ENCODE measurements at places on chromosomes 2 and 18.
A peak's percentile ranks its signal among the peaks of the same experiment; 100 is the strongest.

DNA sequence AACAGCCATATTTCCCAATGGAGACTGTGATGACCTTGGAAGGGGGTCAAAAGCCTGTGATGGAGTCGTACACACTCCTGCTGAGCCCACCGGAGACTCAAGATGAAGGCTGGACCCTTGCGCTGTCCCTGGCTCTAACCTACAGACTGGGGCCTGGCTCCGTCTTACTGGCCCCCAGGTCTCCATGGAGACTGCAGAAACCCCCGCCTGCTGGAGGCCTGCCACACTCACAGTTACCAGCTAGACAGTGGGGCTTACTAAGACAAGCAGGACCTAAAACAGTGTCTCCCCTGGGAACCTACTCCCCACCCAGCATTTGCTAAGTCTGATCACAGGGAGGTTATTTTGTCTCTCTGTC, 9.6 kb downstream of the C2orf72 start:
- no peak for DNase-seq
- H3K36me3 ChIP-seq, result no peaks in the 10 kb centered on the region
- H3K27me3 ChIP-seq, result no peaks in the 10 kb centered on the region
- H3K4me3 ChIP-seq, result no peak overlapping the region
- no peaks in the 10 kb centered on the region for H3K4me1 ChIP-seq

DNA sequence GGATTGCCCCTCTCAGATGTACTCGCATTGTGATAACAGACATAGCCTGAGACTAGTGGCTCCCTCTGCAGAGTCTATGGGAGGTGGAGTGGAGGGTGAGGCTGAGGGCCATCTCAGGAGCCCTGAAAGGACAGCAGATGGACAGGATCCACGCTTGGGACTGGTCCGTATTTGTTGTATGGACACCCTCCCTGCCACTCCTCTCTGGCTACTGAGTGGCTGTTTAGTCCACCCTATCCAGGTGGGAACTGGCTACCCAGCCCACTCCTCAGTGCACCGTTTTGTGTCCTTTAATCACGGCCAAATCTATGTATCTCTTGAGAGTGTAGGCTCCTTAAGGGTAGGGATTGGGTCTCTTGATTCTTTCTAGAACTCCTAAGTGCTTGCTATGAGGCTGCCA, 4.5 kb upstream of the GLI2 start:
- H3K36me3 ChIP-seq, result no peaks in the 10 kb centered on the region
- H3K4me1 ChIP-seq, result peaks cover 10% of the 10 kb centered on the region
- no peak overlapping the region for H3K4me3 ChIP-seq
- DNase-seq, result no peak
- H3K27me3 ChIP-seq, result no peaks in the 10 kb centered on the region

DNA sequence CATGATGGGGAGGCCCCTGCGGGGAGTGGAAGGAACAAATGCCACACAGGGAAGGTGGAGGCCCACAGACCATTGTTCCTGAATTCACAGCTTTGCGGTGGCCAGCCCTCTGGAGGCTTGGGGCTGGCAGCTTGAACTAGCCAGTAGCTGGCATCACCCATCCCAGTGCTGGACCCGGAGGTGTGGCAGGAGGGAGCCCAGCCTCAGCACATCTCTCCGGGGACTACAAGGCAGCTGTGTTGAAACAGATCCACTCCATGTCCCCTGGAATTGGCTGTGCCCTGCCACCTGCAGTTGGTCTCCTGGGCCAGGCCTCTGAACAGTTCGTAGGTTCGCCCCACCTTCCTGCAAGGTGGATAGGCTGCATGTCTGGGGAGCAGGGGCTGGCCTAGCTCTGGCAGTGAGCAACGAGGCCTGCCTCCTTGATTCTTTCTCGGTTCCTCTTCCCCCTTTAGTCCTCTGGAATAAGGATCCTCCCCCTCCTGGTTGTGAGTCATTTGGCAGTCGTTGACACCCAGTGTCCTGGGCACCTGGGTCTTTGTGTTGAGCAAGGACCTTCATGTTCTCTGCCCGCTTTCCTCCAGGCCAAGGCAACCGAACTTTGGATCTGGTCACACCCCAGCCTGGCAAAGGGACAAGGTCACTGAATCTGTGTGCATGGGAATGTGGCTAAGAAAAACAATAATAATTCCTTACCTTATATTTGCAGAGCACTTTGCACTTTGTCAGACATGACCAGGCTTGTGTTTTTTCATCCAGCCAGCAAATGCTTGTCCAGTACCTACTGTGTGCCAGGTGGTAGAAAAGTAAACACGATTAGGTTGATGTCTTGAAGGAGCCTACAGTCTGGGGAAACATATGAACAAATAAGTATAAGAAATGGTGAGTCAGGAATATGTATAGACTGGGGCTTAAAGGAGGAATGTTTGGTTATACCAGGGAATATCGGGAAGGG, 55.0 kb upstream of the MCFD2 start:
- H3K4me1 ChIP-seq, result peaks cover 18% of the 10 kb centered on the region
- H3K27me3 ChIP-seq, result no peaks in the 10 kb centered on the region
- H3K36me3 ChIP-seq, result no peaks in the 10 kb centered on the region
- H3K4me3 ChIP-seq, result no peak overlapping the region

- H3K4me1 ChIP-seq, result no peaks in the 10 kb centered on the region
- no peak for DNase-seq
- no peaks in the 10 kb centered on the region for H3K27me3 ChIP-seq
- H3K4me3 ChIP-seq, result no peak overlapping the region
- H3K36me3 ChIP-seq, result no peaks in the 10 kb centered on the region
- H3K27ac ChIP-seq, result no peak overlapping the region
Measured at GRCh38 chr2:75587954-75588587, 27.3 kb upstream of the EVA1A start.

DNA sequence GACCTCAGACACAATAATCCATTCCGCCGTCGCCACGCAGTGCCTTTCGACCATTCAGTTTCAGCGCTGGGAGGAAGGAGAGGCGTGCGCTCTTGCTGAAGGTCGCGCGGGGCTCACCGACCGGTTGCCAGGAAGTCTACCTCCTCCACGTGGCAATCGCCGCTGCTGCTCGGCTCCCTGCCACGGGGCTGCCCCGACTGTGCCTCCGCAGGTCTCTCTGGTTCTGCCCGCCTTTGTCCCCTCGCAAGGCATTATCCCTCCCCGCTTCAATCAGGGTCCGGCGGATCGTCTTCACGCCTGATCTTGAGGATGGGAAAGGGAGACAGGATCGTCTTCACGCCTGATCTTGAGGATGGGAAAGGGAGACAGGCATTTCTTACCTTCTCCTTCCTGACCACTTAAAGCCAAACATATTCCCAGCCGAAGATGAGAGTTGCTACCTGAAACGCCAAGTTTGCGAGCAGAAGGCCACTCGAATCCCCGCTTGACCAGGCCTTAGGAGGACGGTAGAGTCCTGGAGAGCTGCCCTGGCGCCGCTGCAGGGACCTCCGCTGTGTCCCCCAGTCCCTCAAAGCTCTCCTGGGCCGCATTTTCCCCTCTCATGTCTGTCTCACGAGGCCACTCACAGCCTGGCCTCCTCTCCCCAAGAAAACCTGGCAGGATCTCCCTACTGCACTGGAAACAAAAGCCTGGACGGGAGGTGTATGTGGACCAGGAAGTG, 4.3 kb upstream of the GPR45 start:
- no peaks in the 10 kb centered on the region for H3K27me3 ChIP-seq
- DNase-seq, result no peak
- no peak overlapping the region for H3K4me3 ChIP-seq
- H3K27ac ChIP-seq, result no peak overlapping the region
- H3K36me3 ChIP-seq, result no peaks in the 10 kb centered on the region
- H3K4me1 ChIP-seq, result no peaks in the 10 kb centered on the region

DNA sequence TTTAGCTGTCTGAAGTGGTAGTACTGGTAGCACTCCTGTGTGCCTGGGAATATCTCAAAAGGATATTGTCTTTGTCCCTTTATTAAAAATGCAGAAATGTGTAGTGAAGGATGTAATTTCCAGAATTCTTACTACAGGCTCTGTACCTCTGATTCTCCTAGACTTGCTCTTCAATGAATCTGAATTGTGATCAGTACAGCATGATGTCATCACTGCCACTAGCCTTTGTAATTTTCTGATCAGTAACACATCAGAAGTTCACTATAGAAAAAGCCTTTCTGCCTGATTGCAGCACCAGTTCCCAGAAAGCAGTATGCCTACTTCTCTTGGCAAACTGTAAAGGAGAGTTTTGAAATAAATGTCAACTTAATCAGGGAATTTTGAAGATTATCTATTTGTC, 29.2 kb upstream of the OTOF start:
- H3K27ac ChIP-seq, result no peak overlapping the region
- DNase-seq, result no peak
- H3K4me3 ChIP-seq, result no peak overlapping the region
- H3K27me3 ChIP-seq, result no peaks in the 10 kb centered on the region
- no peaks in the 10 kb centered on the region for H3K36me3 ChIP-seq
- H3K4me1 ChIP-seq, result no peaks in the 10 kb centered on the region

DNA sequence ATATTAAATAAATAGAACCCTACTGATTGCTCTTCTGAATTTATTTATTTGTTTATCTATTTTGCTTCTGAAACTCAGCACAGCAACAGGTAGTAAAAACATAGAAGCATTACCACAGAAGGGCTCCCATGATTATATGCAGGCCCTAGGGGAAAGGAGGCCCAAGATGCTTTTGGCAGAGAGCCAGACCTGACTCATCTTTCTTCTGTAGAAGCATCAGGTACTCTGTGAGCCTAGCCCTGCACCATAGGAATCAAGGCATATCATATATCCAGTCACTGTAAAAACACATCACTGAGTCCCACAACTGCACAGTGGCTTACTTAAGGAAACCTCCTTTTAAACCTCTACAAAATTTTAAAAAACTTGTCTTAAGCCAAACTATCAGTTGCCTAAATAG, 1.8 kb downstream of the SCN9A start:
- H3K27me3 ChIP-seq, result no peaks in the 10 kb centered on the region
- H3K36me3 ChIP-seq, result no peaks in the 10 kb centered on the region
- no peak overlapping the region for H3K4me3 ChIP-seq

- no peaks in the 10 kb centered on the region for H3K27me3 ChIP-seq
- H3K27ac ChIP-seq, result no peak overlapping the region
- no peaks in the 10 kb centered on the region for H3K36me3 ChIP-seq
- DNase-seq, result no peak
- no peaks in the 10 kb centered on the region for H3K4me1 ChIP-seq
Measured at GRCh38 chr2:6967301-6967700, 50.1 kb downstream of the RNF144A start.

- H3K4me3 ChIP-seq, result peak overlapping the region; percentile 67
- H3K36me3 ChIP-seq, result no peaks in the 10 kb centered on the region
- DNase-seq, result no peak
Measured at GRCh38 chr18:9914334-9914583, 443 bp downstream of the VAPA start.

- H3K4me3 ChIP-seq, result no peak overlapping the region
- no peaks in the 10 kb centered on the region for H3K4me1 ChIP-seq
- no peak for DNase-seq
- no peak overlapping the region for H3K27ac ChIP-seq
Measured at GRCh38 chr2:196054631-196055030, 14.0 kb downstream of the DNAH7 start.
